Neural cell (in vitro differentiated cells): ENCODE measurements at places on chromosomes 12 and 14. TPM values are rescaled to one million over a fixed set of nuclear protein-coding genes. Genes with fewer than 3 reads are reported as not detected.

The PLA2G1B gene
- not detected in 2 replicates for polyA plus RNA-seq

The CORO1C gene
- 120 and 123 TPM in 2 replicates for polyA plus RNA-seq

The LBHD2 gene
- polyA plus RNA-seq = not detected in 2 replicates

The MARK3 gene
- polyA plus RNA-seq = 158 and 166 TPM in 2 replicates

The PTPRO gene
- 120 and 124 TPM in 2 replicates for polyA plus RNA-seq

The SERPINA10 gene
- not detected in 2 replicates for polyA plus RNA-seq

The CHMP4A gene
- polyA plus RNA-seq = 55.3 and 67.6 TPM in 2 replicates

The SLC39A5 gene
- 0.33 TPM in 1 of 2 replicates, not detected in the other for polyA plus RNA-seq

The FAM161B gene
- polyA plus RNA-seq = 12.2 and 14.2 TPM in 2 replicates

The MMP19 gene
- not detected in 2 replicates for polyA plus RNA-seq

The CD9 gene
- polyA plus RNA-seq = 0.46 TPM in 1 of 2 replicates, not detected in the other

The B3GNT4 gene
- 1.8 and 2.6 TPM in 2 replicates for polyA plus RNA-seq

The CLECL1 gene
- not detected in 2 replicates for polyA plus RNA-seq

The KRT85 gene
- polyA plus RNA-seq = not detected in 2 replicates

The ASCL1 gene
- polyA plus RNA-seq = 3.4 and 5.0 TPM in 2 replicates

The KCNMB4 gene
- polyA plus RNA-seq = 20.1 and 26.4 TPM in 2 replicates

The IRAK4 gene
- polyA plus RNA-seq = 5.7 and 7.0 TPM in 2 replicates

The NFE2 gene
- not detected in 2 replicates for polyA plus RNA-seq

The FIGNL2 gene
- 0.06 and 0.21 TPM in 2 replicates for polyA plus RNA-seq

The SINHCAF gene
- 74.9 and 80.5 TPM in 2 replicates for polyA plus RNA-seq

The TMEM119 gene
- not detected in 2 replicates for polyA plus RNA-seq

The NUDT14 gene
- 33.7 and 55.0 TPM in 2 replicates for polyA plus RNA-seq

The TSPAN11 gene
- 4.6 and 5.6 TPM in 2 replicates for polyA plus RNA-seq

The PRR13 gene
- polyA plus RNA-seq = 6.4 and 11.2 TPM in 2 replicates

The SLC10A1 gene
- not detected in 2 replicates for polyA plus RNA-seq

The TCL1B gene
- not detected in 2 replicates for polyA plus RNA-seq
